CD4-positive, alpha-beta T cell treated with Interleukin-17A for 1 hour (primary cell): ENCODE measurements at places on chromosomes 11 and 22.
A peak's percentile ranks its signal among the peaks of the same experiment; 100 is the strongest.

GRCh38 chr11:131284041-131284440, 86.4 kb upstream of the NTM start:
- no peak for DNase-seq

DNA sequence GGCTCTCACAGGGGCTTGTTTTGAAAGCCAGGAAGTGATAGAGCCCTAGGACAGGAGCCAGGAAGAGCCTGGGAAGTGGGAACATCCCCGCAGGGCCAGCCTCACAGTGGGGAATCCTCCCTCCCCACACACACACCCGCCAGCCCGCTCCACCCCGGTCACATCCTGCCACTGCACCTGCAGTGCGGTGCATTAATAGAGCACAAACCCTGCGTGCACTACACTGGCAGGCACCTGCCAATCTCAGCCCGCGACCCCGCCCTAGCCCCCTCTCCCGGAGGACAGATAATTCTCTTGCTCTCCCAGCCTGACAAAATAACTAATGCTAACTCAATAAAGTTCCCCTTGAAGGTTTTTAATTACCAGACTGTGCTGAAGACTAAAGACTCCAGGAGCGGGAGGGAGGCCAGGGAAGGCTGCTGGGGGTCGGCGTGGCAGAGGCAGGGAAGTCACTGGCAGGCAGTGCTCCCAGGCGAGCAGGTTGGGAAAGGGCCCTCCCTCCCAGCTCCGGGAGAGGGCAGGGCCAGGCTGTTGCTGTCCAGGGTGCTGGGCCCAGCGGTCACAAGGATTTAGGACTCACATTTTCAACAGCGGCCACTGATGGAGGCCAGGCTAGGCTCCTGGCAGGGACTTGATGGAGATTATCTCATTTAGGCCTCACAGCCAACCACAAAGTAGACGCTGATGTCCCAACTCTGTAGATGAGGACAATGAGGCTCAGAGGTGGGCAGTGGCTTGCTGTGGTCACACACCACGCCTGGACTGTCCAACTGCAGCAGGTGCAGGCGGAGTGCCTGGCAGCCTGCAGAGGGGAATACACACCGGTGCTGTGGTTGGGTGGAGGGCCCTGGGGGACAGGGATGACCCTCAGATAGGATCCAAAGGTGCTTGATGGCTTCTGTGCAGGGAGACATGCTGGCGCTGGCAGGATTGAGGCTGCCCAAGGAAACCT, 23.9 kb upstream of the TCF20 start:
- DNase-seq = peak; percentile 39

GRCh38 chr11:2539371-2540222, 94.8 kb downstream of the KCNQ1 start:
- DNase-seq = no peak

- DNase-seq = no peak
Observed at GRCh38 chr11:65895482-65895981, 4.7 kb downstream of the FOSL1 start.

DNA sequence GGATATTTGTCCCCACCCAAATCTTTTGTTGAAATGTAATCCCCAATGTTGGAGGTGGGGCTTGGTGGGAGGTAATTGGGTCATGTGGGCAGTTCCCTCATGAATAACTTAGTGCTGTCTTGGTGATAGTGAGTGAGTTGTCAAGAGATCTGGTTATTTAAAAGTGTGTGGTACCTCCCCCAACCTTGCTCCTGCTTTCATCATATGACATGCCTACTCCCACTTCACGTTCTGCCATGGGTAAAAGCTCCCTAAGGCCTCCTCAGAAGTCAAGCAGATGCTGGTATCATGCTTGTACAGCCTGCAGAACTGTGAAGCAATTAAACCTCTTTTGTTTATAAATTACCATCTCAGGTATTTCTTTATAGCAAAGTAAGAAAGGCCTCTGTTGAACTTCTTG, 30.6 kb downstream of the AAMDC start:
- DNase-seq = no peak
